ENCODE measurements at places on chromosomes 5 and 9.

DNA sequence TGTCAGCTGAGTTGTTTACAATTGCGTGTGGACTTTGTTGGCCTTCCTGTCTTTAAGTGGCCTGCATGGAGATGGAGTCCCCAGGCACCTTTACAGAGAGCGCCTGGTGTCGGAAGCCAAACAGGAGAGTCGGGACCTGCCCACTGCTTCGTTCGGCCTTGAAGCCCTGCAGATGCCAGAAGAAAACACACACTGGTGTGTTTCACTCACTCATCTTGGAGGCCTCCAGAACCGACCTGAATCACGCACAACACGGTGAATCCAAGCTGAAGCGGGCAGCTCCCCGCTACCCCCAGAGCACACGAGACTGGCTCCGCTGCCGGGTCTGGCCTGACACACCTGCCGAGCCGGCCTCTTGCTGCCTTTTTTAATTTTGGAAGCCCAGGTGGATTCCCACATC lies 419.4 kb upstream of the IRX4 start:
- DNase-seq, result no peak

DNA sequence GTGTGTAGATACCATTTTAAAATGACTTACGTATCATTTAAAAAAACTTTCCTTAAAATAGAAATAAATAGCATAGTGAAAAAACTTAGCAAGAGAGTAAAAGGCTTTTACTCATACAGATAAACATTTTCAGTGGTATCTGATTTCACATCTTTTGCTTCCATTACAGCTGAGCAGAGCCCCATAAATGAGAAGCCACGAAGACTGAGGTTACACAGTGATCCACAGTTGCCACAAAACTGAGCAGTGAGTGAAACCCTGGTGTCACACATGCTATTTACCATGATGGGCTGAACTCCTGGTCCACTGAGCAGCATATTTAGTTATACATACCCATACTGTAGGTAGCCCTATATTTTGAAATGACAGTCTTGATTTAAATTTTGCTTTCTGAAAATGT lies 401.2 kb downstream of the KIAA0825 start:
- no peak for DNase-seq

GRCh38 chr5:63957617-63958016 lies 4.6 kb downstream of the HTR1A start:
- no peak for DNase-seq

- DNase-seq, result no peak
Measured at GRCh38 chr5:35828082-35828598, 28.6 kb upstream of the IL7R start.

DNA sequence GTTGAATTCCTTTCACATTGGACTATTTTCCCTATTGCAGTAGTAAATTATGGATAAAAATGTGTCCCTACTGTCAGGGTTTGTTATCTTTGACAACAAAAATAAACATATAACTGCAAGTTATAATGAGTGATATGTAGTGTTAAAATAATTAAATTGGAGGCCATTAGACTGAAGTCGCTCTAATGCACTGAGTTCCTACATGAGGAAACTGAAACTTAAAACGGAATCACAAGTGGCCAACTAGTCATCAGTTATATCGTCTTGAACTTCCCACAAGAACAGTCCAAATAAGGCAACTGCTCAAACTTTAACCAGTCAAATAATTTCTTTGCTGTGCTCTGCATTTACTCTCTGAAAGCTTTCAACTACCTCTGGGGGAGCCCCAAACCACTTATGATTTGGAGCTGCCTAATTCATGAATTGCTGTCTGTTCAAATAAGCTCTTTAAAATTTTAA lies 2.1 kb upstream of the IFT74 start:
- peak; percentile 60 for DNase-seq

DNA sequence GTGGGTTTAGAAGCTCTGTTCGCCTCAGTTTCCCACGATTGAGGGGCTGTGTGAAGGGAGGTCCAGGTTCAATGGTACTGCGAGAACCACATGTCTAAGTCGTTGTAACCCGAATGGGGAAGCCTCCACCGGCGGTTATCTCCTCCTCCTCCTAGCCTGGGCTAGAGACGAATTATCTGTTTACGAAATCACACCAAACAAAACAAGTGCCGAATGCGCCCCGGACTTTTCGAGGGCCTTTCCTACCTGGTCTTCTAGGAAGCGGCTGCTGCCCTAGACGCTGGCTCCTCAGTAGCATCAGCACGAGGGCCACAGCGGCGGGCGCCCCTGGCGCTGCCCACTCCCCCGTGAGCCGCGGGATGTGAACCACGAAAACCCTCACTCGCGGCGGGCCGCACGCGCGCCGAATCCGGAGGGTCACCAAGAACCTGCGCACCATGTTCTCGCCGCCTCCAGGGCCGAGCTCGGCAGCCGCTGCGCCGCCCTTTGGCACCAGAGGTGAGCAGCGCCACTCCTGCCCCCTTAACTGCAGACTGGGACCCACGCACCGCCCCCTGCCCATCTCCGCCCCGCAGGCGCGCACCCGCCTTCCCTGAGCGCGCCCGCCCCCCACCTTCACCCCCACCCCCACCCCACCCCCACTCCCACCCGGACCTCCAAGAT lies at the start of gene CDKN2A:
CDKN2A (minus strand) TSS at position 500 of the 663 bp plus-strand sequence.
- no peak for DNase-seq

- peak; percentile 70 for DNase-seq
Measured at GRCh38 chr5:78648359-78649210, at the start of gene LHFPL2. LHFPL2 (minus strand) TSS chr5:78648772; CDS start chr5:78510213, 138,559 bp downstream.

Measured in common myeloid progenitor, CD34-positive (primary cell).